Effector memory CD4-positive, alpha-beta T cell (primary cell): ENCODE measurements at places on chromosomes 3 and 15.

DNA sequence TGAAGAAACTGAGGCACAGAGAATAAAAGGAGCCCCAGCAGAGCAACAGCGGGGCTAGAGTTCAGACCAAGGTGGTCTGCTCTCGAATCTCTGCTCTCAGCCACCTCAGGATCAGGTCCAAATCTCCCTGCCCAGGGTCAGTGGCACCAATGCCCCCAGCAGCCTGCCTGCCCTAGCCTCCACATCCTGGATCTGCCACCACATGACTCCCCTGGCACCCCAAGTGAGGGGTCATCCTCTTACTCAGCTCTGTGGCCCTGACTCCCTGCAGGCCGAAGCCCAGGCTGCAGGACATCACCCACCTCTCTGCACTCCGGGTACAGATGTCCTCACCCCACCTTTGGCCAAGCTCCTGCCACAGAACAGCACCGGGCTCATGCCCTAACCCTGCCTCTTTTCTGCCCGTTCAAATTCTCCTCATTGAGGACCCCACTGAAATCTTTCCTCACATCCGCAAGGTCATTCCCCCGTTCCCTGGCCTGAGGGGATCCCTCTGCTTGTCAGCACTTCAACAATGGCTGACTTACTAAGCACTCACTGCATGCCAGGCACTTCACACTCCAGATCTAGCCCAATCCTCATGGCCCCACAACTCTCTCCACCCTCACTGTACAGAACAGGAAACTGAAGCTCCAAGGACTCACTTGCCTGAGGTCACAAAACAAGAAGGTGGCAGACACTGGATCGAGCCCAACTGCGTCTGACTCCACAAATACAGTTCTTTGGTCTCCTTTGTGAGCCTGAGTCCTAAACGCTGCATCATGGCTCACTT, 4.3 kb downstream of the PPIB start:
- DNase-seq: no peak

GRCh38 chr3:65745306-65745705, 293.4 kb downstream of the MAGI1 start:
- DNase-seq: no peak

DNA sequence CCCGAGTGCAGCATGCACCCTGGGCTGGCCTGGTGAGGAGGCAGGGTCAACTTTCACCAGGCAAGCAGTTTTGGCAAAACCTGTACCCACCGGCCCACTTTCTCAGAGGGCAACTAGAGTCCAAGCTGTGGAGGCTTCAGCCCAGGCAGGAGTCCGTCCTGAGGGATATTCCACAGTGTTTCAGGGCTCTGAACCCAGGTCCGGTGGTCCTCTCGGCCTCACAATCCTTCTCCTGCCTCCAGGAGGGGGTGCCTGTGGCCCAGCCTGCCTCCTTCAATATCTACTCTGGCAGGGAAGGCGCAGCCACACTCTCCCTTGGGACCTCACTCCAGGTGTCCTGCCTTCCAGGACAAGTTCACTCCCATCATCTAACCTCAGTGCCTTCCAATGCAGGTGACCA, 3.9 kb downstream of the PLA2G4E start:
- no peak for DNase-seq

DNA sequence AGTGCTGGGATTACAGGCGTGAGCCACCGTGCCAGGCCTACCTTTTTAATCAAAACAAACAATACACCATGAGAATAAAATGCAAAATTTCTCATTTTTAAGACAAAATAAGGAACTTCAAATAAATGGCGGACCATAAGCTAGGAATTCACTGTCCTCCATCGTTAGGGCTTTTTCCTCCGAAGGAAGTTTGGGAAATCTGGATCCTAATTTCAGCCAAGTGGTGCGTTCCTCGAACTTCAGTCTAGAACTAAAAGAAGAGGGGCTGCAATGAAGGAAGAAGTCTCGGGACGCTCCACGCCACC, 260 bp downstream of the EXD1 start:
- DNase-seq: no peak

DNA sequence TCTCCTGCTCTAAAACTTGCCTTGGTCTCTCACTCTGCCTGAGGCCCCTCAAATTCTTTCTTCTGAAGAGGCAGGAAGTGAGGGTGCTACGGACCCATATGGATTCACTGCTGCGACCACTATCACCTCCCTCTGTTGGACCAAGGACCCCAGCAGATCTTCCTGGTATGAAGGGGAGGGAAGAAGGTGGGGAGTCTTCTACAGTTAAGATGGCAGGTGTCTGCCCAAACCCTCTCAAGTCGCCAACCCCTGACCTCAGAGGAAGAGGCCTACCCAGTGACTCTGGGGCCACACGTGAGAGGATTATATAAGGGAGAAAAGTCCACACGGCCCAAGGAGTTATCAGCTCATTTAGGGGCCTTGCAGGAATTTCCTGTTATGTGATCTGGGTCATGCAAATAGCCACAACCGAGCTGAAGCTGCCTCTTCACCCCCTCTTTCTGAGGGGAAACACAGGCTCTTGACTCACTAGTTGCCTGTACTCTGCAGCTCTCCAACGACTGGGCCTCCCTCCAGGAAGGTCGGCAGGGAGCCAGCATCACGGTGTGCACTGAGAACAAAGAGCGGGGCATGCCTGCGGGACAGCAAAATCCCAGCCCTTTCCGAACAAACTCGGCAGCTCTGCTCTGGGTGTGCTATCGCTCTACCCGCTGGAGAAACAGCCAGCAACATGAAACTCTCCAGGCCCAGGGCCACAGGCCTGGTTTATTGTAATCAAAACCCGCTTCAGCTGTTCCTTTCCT, 116.0 kb downstream of the XXYLT1 start:
- no peak for DNase-seq

- no peak for DNase-seq
Measured at GRCh38 chr3:45895686-45896468, 9.5 kb downstream of the CCR9 start.
